Mucosa of gallbladder (tissue), 1 donor: ENCODE measurements at places on chromosomes 13 and 19.

DNA sequence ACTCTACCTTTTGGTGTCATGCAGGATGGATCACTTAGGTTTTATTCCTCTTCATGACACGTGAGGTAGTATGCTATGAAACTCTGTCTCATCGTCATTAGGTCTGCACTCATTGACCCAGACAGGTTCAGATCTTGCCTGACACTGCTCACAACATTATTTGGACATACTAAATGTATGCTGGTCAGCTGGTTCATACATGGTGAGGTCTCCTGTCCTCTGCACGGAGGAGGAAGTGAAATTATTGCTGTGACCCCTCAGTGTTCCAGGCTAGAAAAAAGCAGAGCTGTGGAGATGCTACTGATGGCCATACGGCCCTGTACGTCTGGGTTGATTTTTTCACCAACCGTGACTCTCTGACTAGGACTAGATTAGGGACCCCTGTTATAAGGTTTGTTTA is 35.8 kb downstream of the LATS2 start:
- DNase-seq, result no peak

GRCh38 chr19:38228491-38229439 is 4.7 kb upstream of the DPF1 start:
- no peak for DNase-seq

DNA sequence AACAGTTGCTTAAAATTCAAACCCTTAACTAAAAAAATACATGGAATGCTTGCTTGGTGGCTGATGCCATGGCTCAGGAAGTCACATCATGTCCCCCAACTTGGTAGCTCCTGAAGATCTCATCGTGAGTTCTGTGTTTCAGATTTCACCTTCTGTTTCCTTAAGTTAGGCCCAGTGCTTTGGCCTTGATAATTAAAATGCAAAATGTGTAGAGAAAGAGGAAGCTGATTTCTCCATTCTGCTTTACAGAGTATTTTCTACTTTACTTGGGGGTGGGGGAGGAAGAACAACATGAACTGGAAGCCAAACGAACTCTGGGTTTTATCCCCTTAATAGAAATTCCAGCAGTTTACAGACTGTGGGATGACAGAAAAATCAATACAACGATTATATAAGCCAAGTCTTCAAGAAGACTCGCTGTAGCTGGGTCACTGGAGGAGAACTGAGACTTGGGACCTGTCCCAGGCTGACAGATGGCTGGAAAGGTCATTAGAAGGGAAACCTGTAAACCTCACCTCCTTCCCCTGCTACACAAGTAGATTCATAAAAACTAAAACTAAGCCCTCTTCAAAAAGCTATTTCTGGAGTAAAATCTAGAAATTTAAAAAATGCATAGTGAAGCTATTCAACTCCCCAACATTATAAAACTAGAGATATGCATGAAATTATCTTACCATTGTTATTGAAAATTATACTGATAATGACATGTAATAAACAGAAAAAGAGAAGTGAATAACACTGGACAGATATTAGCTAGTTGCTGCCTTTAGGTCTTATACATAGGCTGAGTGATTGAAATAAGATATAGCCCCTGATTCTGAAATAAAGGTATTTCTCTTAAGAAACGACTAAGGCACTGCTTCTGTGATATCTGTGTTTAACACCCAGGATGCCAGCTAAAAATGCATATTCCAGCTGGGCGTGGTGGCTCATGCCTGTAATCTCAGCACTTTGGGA is 22.1 kb upstream of the GGACT start:
- no peak for DNase-seq

GRCh38 chr19:39533003-39533512 is 406 bp upstream of the EID2B start:
- DNase-seq, result no peak

- DNase-seq, result peak; percentile 87
Observed at GRCh38 chr19:18023622-18024251, 15.8 kb downstream of the ARRDC2 start.

DNA sequence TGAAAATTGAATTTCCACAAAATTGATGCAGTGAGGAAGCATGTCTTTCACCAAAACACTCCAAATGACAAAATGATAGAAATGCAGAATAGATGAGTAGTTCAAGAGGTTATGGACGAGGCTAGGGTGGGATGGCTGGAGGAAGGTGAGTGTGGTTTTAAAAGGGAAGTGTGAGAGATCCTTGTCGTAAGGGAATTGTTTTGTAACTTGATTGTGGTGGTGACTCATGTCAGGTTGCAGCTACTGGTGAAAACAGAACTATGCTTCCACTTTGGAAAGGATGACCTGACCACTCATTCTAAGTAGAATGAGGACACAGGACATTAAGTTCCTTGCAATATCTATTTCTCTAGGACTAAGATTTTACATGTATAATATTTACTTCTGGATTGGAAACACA is 345.7 kb downstream of the MTUS2 start:
- no peak for DNase-seq

DNA sequence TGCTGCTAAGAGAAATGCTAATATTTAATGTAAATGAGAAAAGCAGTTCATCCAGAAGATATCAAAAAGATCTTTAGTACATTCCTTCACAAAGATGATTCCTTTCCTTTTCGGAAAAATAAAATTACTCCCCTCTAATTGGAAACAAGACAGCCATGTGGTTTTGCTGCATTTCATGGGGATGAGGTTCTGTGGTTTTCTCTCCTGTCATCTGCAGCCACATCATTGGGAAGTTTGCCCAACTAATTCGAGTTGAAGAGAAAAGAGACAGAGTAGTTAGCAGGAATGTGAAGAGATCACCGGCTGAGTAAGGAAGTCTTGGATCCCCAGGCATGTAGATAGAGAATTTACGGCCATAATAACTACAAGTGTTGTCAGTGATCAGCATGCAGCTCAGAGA is 122.1 kb downstream of the CYSLTR2 start:
- no peak for DNase-seq

- no peak for DNase-seq
Observed at GRCh38 chr19:4482721-4483364, 10.7 kb downstream of the HDGFL2 start.

- DNase-seq, result no peak
Observed at GRCh38 chr19:11204943-11205349, 7.6 kb upstream of the KANK2 start.

- no peak for DNase-seq
Observed at GRCh38 chr19:16288544-16288943, 36.1 kb upstream of the KLF2 start.

DNA sequence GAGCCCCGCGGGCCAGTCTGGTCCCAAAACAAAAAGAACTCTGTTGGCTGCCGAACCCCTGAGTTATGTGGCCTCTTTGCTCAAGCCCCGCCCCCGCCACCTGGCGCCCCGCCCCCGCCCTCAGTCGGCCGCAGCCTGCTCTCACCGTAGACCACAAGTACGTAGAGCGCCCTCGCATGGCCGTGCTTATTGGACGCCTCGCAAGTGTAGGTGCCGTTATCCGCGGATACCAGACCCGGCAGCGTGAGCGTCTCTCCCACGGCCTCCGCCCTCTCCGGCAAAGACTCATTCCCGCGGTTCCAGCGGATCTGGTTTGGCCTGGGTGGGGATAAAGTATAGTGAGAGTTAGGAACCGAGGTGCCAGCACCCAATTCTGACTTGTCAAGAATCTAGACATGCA is 5.5 kb upstream of the ZNF428 start:
- DNase-seq, result peak; percentile 26

- DNase-seq, result no peak
Observed at GRCh38 chr13:104170980-104171555, 1104.9 kb upstream of the SLC10A2 start.

- no peak for DNase-seq
Observed at GRCh38 chr13:107743983-107744382, 471.4 kb downstream of the LIG4 start.
